ENCODE measurements at places on chromosomes 6 and 20.

- DNase-seq, result no peak
These were observed 180.9 kb downstream of the PHF3 start for GRCh38 chr6:63816401-63816981.

DNA sequence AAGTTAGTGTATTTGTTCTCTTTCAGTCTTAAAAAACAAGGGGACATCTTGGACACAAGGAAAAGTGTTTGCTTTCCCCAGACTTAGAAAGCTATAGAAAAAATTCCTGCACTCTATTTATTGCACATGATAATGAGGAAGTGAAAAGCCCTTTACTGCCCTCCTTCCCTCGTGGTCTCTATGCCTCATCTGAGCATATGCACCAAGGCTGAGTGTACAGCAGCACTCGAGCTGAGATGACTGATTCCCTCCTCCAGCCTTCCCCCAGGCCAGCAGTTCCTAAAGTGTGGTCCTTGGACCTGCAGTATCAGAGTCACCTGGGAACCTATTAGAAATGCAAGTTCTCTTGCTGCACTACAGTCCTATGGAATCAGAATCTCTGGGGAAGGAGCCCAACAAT lies 14.3 kb upstream of the LAMP5 start:
- no peak for DNase-seq

DNA sequence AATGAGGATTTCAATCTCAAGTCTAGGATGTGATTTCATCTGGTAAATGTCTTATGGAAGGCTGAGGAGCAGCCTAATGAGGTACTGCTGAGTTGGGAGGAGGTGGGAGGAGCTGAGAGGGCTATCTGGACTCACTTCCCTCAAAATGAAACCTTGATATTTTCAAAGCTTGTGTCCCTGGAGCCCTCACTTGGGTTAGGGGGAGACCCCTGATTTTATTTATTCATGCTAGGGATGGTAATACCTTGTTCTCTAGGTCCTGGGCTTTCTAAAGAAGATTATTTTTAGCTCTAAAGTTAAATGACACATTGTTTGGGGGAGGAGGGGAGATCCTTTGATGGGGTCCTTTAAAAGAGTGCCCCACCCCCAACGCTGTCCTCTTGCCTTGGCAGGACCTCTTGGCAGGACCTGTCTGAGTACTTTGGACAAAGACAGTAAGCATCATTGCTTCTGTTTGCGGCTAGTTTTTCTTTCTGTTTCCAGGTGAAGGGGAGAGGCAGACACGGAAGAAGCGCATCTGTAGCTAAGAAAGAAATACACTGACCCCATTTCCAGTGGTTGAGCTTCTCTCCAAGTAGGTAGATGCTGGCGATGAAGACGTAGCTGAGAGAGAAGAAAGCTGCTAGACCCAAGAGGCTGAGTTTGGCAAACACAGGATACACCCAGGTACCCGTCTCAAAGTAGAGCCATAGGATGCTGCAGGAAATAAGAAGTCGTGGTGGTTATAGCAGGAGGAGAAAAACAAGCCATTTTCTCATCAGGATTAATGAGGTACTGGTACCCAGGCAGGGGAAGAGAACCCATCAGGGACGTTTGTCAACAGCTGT lies 55.6 kb downstream of the ADTRP start:
- DNase-seq, result no peak

GRCh38 chr6:23663652-23664051 lies 462.4 kb upstream of the NRSN1 start:
- DNase-seq, result no peak

- no peak for DNase-seq
These were observed 18.3 kb upstream of the AMD1 start for GRCh38 chr6:110856296-110856695.

- no peak for DNase-seq
These were observed 68.1 kb downstream of the HFE start for GRCh38 chr6:26155061-26155930.

DNA sequence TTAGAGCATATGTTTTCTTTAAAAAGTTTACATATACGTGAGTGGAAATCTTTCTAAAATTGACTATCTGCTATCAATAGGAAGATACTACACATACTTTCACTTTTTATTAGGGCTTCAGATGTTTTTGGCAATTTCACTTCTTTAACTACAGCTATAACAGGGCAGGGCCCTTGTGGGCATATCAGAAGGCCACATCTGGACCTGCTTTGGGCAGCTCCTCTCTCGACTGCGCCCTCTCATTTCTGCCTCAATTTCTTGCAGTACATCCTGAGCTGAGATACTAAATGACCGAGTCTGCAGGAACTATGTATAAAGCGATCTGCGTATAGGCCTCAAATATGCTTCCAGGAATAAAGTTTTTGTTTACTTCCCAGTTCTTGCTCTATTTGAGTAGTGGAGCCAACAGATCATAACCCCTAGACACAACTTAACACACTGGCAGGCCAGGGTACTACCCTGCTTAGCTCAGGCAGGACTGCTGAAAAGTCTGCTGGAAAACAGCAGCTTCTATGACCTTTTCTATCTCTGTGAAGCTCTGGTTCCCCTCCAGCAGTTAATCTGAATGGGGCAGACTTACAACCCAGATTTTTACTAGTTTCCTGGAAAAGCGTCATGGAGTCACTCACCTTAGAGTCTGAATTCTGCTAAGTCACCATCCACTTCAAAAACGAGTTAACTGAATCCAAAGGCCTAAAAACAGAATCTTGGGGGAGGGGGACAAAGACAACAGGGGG lies 12.7 kb downstream of the GCLC start:
- no peak for DNase-seq

GRCh38 chr20:49669601-49670189 lies 44.0 kb downstream of the B4GALT5 start:
- DNase-seq, result no peak

All from GM12892 (cell line).